Activated B cell treated with CpG ODN at 0.5 μM for 24 hours (primary cell): ENCODE measurements at places on chromosomes 12 and 14.

DNA sequence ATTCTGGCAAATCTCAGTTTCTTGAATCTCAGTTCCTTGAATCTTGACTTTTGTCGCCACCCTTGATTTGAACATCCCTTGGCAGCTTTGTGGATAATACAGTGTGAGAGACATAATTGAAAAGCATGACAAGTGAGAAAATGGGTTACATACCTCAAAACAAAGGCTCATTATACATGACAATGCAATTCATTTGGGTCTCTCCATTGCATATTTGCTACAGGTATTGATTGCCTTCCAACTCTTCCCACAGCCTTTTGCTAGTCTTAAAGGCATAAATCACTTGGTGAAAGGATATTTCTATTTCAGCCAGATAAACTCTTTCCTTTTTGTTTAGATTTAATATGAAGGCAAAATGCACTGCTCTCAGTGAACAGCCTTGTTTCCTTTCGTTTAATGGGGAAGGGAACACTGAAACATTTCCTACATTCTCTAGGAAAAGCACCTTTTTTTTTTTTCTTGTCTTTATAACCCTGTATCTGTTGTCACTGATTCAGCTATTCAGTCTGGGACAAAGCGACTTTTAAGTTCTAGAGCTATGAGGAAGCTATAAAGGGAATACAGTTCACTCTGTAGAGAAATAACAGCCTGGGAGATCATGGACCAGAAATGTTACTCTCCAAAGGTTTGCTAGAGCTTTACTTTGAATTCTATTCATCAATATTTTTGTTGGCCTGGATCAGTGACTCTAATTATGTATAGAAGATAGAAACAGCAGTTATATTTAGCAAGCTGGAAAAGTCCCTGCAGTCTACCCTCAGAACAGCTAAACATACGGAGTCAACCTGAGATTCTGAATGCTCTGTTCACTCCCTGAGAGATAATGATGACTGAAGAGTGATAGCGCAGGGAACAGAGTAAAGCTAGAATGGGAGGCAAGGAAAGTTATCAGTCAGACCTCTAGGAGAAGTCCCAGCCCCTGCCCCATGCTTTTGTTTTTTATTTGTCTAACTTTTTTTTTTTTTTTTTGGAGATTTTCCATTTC lies 311.4 kb downstream of the RGS6 start:
- no peak for DNase-seq

- no peak for DNase-seq
Measured at GRCh38 chr12:130347588-130347987, 9.9 kb downstream of the PIWIL1 start.

GRCh38 chr12:49796155-49796554 lies 32.1 kb downstream of the NCKAP5L start:
- DNase-seq = no peak

GRCh38 chr14:24609655-24610344 lies at the start of gene GZMH:
GZMH (minus strand) TSS chr14:24609685; CDS start chr14:24609613, 72 bp downstream.
- no peak for DNase-seq

- no peak for DNase-seq
Measured at GRCh38 chr12:8995021-8995775, 5.9 kb downstream of the KLRG1 start.

- no peak for DNase-seq
Measured at GRCh38 chr12:80710727-80711449, 3.5 kb downstream of the MYF6 start.

DNA sequence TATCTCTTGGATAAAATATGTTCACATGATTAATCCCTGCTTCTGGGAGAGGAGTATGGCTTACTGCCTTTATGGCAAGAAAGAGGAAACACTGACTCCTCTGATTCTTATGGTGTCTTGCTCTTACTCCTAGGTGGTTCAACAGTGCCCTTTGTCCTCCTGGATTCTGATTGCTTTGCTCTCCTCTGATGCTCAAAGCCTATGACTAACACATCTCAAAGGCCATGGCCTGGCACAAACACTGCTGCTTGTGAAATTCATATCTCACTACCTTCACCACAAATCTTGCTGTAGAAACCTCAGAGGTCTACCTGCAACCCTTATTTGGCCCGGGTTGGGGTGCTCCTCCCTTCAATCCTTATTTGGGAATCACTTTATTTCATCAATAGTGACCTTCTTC lies 217.2 kb downstream of the C12orf50 start:
- no peak for DNase-seq

- DNase-seq = no peak
Measured at GRCh38 chr12:1369460-1369859, 224.9 kb downstream of the FBXL14 start.

DNA sequence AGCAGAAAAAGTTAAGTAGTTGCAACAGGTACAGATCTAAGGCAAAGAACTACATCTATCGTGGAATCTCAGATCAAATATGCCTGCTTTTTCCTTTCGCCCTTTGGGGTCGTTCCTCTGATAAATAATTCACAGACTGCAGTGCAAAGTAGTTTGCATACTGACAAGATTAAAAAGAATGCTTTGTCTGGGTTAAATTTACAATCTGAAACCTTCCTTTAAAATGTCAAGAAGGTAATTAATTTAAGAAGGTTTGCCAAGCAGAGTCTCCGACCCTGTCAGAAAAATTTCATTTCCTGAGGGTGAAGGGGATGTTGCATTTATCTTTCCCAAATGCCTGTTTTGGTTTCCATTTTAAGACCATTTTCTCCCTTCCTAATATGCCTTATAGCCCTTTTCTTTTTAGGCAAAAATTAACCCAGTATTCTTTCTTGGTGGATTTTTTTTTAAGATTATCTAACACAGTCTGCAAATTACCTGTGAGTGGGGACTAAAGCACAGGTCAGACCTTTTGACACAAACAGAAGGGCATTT lies 406.9 kb downstream of the LRIG3 start:
- DNase-seq = no peak

DNA sequence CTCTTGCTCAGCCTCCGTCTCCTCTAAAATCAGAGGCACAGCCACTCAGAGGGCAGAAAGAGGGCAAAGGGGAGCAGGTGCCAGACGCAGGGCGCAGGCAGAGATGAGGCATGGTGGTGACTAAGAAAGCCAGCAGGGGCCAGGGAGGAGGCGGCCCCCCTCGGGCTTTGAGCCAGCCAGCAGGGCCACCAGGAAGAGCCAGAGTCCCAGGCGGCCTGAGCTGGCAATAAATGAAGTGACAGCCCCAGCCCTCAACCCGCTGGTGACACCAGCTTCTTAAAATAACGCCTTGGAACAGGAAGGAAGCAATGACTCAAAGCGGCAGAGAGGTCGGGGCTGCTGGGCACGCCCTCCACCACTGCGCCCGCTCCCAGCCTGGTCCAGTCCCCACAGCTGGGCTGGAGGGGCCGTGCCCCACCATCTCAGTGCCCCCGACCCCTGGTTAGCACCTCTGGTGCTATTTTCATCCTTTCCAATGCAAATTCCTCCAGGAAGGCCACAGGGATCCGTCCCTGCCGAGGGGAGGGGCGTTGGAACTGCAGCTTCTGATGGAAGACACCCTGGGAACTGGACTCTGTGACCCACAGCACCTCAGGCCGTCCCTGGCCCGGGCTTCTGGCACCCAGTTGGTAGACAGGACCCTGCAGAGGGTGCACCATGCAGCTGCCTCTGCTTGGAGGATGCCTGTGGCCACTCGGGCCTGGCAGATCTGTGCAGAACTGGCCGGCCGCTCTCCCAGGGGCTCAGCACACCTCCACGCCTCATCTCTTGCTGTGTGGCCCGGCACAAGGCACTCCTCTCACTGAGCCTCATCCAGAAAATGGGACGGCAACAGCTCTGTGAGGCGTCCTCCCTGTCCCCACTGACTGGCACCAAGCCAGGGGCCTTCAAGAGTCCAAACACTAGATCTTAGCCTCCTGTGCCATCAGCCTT lies 113.7 kb downstream of the NCOR2 start:
- DNase-seq = peak; percentile 67

- DNase-seq = no peak
Measured at GRCh38 chr12:13343375-13343774, 146.8 kb downstream of the EMP1 start.

DNA sequence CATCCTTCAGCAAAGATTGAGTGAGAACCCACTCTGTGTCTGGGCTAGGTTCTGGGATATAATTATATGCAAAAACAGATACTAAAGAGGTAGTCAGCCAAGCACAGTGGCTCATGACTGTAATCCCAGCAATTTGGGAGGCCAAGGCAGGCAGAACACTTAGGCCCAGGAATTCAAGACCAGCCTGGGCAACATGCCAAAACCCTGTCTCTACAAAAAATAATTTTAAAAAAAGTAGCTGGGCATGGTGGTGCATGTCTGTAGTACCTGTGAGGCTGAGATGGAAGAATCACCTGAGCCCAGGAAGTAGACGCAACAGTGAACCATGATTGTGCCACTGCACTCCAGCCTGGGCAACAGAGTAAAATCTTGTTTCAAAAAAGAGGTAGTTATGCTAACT lies 237.5 kb upstream of the HMGA2 start:
- DNase-seq = no peak

- DNase-seq = no peak
Measured at GRCh38 chr14:63662776-63663175, 21.1 kb upstream of the WDR89 start.

DNA sequence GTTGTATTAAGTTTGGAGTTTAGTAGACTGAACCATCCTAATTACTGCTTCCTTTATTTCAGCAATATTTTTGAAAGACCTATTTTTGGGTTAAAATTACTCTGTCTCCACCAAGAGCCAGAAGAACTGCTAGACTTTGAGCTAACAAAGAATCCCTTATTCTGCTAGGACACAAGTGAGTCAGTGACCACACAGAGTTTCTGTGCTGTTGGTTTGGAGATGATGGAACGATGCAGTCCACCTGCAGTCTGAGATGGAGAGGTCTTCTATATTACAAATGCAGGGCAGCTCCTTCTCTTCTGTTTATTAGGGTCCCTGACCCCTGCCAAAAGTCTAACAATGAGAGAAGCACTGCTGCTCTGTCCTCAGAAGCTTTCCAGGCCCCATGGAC lies 6.7 kb upstream of the STXBP6 start:
- no peak for DNase-seq

DNA sequence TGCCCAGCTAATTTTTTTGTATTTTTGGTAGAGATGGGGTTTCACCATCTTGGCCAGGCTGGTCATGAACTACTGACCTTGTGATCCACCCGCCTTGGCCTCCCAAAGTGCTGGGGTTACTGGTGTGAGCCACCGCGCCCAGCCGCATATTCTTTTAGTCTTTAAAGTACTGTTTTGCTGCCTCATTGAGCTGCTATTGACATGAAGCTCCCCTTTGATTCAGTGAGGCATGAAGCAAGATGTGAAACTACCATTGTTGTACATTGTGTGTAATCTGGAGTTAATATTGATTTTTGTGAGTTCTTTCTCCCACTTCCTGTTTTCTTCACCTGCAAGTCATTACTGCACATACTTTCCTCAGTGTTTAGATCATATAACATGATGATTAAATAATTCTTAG lies 80.8 kb downstream of the MNAT1 start:
- DNase-seq = no peak

GRCh38 chr14:21299562-21300130 lies 19.8 kb downstream of the RPGRIP1 start:
- no peak for DNase-seq

GRCh38 chr14:33362934-33363333 lies 424.3 kb downstream of the NPAS3 start:
- no peak for DNase-seq

DNA sequence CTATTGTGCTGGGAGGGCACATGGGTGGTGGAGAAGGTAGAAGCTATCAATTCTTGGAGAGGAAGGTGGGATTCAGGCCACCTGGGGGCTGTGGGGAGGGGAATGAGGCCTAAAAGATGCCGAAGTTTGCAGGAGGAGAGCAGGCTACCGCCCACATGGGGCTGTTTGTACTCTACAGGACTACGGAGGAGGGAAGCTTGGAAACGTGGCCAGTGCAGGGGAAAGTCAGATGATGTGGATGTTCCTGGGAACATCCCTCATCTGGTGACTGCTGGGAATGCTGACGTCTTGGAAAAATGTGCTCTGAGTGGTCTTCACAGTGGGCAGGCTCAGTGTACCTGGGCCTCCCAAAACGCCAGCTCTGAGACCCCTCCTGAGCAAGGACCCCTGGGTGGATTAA lies 78.5 kb downstream of the TNFAIP2 start:
- no peak for DNase-seq

DNA sequence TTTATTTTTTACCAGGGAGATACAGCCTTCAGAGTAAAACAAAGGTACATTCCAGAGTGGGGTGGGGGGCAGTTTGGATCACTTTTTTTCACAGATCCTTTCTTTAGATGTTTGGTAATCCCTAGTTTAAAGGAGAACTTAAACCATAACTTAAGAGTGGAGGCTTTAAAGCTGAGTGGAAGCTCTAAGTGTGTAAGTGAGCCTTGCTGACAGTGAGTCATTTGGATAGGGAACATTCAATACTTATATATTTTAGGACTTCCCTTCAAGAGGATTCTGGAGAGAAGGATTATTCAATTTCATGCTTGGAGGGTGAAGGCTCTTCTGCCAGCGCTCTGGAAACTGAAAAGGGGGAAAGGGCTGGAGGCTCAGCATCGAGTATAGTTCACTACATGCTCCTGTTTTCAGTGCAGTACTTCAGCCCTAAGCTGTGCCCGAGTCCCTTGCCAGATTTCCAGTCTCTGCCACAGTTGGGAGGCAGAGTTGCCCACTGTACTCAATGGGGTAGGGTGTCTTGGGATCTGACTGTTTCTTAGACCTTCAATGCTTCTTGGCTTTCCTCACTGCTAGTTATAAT lies 8.4 kb downstream of the PRKAG1 start:
- no peak for DNase-seq

- DNase-seq = no peak
Measured at GRCh38 chr12:96396914-96397313, 3.3 kb downstream of the CDK17 start.

- DNase-seq = no peak
Measured at GRCh38 chr12:3131129-3131528, 54.0 kb downstream of the TSPAN9 start.

- DNase-seq = no peak
Measured at GRCh38 chr12:42961395-42961794, 371.8 kb upstream of the PRICKLE1 start.

DNA sequence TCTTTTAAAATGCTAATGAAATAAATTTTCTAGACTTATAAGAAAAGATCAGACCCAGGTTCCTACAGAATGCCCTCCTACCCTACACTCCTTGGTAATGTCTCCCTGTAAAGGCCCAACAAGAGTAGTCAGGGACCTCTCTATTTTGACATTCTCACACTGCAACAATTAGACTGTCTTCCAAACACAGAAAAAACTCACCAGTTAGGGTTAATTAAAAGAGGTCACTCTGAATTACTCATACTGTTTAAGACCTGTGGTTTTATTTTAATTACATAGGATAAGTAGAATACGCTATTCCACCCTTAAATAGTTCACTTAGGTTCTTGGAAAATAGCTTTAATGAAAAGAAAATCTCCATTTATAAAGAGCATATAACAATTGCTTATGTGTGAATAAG lies 142.4 kb downstream of the ITPR2 start:
- DNase-seq = no peak
